ENCODE measurements at places on chromosomes 1 and 21. TPM values are rescaled to one million over a fixed set of nuclear protein-coding genes. Genes with fewer than 3 reads are reported as not detected.

DNA sequence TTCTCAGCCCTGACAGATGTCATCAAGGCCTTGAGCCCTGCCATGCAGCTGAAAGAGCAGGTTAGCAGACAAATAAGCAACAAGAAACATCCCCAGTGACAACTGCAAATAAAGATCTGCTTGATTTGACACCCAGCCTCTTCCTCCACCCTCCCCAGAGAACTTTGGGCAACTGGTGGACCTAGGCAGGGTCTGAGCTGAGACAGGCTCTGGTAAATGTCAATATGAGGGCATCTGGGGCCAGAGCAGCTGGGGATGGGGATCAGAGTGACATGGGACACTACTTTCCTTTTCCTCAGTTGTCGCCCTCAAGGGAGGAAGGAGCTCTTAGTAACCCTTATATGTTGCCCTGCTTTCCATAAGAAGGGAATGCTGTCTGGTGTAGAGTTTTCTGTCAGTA, 544.1 kb downstream of the NEGR1 start:
- DNase-seq, result no peak

DNA sequence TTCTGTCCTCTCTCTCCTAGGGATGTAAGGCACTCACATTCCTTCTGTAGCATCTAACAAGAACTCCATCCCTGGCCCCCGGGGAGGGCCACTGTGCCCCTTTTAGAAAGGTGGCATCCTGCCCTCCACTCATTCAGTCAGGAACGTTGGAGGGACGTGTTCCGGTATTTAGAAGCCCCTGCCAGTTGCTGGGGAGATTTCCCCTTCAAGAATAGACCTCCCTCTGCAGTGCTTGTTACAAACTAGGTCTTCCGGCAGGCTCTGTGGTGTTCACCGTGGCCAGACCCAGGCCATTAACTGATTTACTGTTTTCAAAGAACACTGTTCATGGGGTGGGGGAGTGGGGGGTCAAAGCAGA, 779 bp downstream of the PCP4L1 start:
- no peak for DNase-seq

- no peak for DNase-seq
Observed at GRCh38 chr21:34344584-34344983, 19.2 kb upstream of the KCNE2 start.

DNA sequence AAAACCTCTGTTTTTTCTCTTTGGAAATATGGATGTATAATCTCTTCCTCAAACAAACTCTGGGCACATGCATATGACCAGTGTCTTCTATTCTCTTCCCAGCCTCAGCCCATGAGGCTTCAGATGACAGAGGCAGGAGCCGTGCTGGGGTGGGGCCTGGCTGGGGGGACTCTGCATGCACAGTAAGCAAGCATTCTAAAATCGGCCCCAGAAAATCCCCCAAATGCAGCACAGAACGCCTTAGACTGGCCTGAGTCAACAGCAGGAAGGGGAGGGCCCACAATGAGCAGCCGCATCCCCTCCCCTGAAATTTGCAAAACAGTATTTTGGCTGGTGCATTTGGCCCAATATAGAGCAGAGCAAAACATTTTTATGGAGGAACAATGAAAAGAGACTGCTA, 47.8 kb downstream of the ITPKB start:
- DNase-seq, result no peak

DNA sequence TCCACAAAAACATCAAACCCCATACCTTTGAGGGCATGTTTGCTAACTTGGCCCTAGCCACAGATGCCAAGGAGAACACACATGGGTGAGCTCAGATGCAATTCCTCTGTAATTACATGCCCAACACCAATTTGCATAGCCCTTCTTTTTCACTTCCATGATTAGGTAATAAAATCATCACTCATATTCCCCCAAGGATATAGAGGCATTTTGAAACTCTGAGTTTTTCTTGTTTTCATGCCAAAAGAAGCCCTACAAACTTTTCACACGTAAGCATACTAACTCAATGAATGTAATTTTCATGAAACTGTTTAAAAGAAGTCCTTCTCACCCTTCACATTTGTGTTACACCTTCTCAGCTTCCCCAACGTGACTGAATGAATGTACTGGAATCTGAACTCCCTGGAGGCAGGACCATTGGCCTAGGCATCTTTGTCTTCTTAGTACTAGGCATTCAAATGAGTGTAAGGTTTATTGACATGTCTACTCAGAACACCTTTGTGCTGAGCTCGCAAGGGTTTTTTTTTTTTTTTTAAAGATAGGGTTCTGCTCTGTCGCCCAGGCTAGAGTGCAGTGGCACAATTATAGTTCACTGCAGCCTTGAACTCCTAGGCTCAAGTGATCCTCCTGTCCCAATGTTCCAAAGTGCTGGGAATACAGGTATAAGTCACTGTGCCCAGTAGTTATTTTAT, 31.0 kb downstream of the FBXO42 start:
- no peak for DNase-seq

- DNase-seq, result no peak
Observed at GRCh38 chr1:18642278-18643095, 11.8 kb downstream of the PAX7 start.

DNA sequence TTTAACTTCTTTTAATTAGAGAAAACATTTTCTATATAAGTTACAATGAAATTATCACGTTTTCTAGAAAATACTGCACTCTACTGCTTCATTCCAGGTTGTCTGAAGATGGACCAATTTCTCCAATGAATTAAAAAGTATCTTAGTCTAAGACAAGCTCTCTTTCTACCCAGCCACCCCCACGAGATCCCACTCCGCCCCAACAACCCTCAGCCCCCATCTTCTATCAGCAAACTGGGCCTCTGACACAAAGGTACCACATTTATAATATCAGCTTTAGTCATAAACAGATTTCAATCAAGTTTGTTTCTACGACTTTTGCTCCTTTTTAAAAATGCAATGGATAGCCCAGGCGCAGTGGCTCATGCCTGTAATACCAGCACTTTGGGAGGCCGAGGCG, 117.8 kb downstream of the RERE start:
- no peak for DNase-seq

DNA sequence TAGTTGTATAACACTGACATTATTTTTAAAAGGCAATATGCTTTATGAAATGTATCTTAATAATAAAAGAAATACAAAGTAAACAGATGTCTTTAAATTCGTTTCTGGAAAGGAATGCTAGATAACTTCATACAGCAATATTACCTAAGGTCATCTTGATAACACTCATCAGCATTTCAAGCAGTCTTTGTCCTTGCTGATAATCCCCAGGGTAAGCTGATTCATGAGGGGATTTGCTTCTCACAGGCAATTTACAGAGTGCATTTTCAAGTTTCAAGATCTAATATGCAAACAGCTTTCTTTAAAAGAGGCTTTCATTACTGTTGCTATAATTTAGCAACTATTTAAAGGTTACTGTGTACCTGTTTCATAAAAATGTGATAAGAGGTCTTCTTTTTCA, 75.2 kb upstream of the NEK2 start:
- no peak for DNase-seq

- DNase-seq, result no peak
Observed at GRCh38 chr1:107777664-107778047, 187.3 kb downstream of the VAV3 start.

DNA sequence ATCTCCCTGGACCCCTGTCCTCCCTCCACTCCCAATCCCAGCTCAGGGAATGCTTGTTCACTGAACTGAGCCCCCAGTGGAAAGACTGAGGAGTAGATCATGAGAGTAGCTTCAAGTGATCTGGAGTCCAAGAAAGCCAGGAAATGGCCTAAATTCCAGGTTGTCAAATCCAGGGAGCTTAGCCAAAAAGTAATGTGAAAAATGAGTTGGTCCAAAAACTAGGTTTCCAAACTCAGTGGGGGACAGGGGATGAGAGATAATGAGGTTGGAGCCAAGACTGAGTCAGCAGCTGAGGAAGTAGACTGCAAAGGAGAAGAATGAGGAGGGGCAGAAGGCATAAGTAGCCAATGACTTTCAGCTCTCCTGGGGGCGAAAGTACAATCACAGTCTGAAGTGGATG, 284.1 kb upstream of the BEND5 start:
- DNase-seq, result no peak

DNA sequence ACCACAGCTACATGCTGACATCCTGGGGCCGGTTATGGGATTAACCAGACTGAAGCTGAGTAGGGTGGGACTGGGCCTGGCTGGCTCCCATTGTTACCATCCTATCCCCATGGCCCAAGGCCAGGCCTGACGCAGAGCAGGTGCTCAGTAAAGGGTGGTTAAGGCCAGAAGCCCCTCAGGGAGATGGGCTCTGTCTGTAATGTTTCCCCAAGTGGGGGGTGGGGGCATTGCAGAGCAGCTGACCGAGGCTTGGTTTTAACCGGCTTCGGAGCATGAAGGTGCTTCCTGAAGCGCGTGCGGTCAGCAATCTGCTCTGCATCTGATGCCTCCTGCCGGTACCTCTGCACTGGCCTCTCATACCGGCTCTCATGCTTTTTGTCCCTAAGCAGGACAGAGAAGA, 83.4 kb upstream of the ACTL8 start:
- no peak for DNase-seq

- DNase-seq, result no peak
Observed at GRCh38 chr1:38888423-38889333, 7.3 kb upstream of the GJA9 start.

- no peak for DNase-seq
Observed at GRCh38 chr1:60185684-60186083, 112.1 kb upstream of the C1orf87 start.

DNA sequence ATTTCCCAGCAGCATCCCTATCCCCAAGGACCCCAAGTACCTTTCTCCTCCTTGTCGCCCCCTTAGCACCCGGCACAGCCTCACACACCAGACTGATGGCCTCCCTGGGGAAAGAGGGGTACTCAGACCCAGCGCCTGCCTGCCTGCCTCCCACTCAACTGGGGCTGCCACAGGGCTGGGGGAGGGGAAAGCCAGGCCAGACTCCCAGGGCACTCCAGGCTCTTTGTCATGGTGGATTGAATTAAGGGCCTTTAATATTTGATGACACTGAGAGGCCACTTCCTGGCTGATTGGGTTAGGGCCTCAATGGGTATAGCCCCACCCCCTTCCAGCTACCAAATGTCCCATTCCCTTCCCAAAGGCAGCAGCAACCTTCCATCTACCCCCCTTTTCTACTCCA, 1.8 kb downstream of the SHC1 start:
- no peak for DNase-seq

GRCh38 chr1:217253985-217254384, 376.9 kb downstream of the GPATCH2 start:
- no peak for DNase-seq

The ELAPOR1 gene
- total RNA-seq, result 15.9 TPM

The ARTN gene
- under 0.01 TPM for total RNA-seq

The PLA2G5 gene
- 0.41 TPM for total RNA-seq

The RHEX gene
- total RNA-seq, result 0.41 TPM

The HUNK gene
- total RNA-seq, result 7.7 TPM

The FBXO42 gene
- total RNA-seq, result 28.5 TPM

The TBX19 gene
- 0.41 TPM for total RNA-seq

The TP73 gene
- 0.41 TPM for total RNA-seq

The CYP4B1 gene
- total RNA-seq, result not detected

Data from frontal cortex (tissue), 4 donors.